ENCODE measurements at places on chromosomes 7 and 10.
A peak's percentile ranks its signal among the peaks of the same experiment; 100 is the strongest.

GRCh38 chr10:80288849-80289248, 609 bp downstream of the MAT1A start:
- no peak for DNase-seq

GRCh38 chr7:47474211-47474936, 107.5 kb downstream of the TNS3 start:
- DNase-seq, result no peak

DNA sequence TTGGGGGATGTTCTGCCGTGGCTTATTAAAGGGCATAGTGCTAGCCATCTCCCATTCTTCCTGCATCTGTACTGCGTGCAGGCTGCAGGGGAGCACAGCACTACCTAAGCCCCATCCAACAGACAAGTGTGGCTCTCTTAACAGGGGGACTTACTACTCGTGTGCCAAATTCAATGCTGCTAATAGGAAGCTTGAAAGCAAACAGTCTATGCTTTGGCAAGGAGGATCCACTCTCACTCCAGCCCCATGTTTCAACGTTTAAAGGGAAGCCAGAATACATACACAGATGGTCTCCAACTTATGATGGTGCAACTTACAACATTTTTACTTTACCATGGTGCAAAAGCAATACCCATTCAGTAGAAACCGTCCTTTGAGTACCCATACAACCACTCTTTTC, 228.0 kb upstream of the C7orf33 start:
- no peak for DNase-seq

GRCh38 chr10:69337296-69338132, 59.2 kb downstream of the HK1 start:
- DNase-seq, result no peak

DNA sequence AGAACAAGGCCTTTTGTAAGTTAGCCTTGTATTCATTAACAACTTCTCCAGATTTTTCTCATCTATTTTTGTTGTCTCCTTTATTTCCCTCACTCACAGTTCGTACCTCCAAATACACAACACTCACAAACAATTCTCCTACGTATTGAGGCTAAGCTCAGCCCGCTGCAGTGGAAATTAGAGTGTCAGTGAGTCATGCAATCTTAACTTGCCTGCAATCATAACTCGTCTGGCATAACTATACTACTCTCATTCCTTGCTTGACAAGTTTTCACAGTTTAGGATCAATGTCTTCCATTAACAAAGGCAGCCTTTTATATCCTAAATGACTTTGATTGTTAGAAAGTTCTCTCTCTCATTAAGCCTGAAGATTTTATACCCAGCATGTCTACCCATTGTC, 23.8 kb downstream of the TMEM196 start:
- no peak for DNase-seq

DNA sequence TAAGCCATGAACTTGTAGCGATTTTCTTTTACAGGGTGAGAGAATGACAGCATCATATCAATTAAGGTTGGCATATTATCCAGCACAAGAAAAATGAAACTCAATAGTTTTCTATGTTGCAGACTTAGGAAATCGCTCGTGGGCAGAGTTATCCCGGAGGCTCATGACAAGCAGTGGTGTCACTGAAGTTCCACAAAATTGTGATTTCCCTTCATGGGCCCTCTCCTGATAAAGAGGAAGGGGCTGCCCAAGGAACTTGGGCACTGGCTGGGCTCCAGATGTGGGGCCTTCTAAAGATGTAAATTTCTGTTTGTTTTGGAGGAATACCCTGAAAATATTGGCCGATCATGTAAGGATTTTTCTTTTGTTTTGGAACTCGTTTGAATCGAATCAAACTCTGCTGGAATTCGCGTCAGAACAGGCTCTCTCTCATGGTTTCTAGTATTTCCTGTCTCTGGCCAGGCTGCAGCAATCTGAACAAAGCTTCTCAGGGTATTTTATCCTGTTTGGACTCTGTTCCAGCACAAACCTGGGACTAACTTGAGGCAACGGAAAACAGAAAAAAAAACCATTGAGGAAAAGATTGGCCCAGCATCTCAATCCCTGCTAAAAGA, 340.6 kb upstream of the NRP1 start:
- DNase-seq, result no peak

- DNase-seq, result no peak
Observed at GRCh38 chr7:33554046-33554445, 351.3 kb upstream of the BMPER start.

- no peak for DNase-seq
Observed at GRCh38 chr7:7176406-7177043, 5.8 kb upstream of the C1GALT1 start.

- no peak for DNase-seq
Observed at GRCh38 chr7:50352282-50352681, 47.8 kb downstream of the IKZF1 start.

GRCh38 chr7:149714910-149715471, 58.4 kb downstream of the ZNF467 start:
- DNase-seq, result no peak

- no peak for DNase-seq
Observed at GRCh38 chr7:24924375-24924774, 55.6 kb downstream of the OSBPL3 start.

DNA sequence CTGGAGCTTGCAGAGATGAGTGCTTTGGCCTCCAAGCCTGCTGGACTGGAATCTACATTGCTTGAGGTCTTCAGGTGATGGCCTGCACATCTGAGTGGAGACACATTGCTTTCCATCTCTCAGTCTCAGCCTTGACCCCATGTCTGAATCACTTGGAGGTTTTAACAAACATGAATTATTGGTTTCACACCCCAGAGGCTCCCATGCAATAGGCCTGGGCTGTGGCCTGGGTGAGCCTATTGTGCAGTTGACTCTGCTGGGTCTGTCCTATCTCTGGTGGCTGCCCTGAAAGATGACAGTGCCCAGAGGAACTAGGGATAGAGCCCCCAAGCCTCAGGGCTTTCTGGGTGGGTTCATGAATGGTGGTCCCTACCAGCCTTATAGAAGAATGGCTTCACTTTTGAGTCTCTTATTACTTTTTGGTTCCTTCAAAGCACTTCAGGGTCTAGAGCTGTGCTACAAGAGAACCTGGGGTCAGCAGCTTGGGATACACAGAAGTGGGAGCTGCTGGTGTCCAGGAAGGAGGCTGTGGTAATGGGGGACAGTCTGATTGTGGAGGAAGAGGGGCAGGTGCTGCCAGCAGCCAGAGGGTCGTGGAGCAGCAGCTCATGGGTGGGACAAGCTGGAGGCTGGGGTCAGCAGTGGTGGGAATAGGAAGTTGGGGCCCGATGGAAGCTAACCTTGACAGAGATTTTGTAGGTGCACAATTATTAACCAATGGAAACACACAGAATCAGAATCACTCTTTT, 5.5 kb downstream of the RAMP3 start:
- no peak for DNase-seq

DNA sequence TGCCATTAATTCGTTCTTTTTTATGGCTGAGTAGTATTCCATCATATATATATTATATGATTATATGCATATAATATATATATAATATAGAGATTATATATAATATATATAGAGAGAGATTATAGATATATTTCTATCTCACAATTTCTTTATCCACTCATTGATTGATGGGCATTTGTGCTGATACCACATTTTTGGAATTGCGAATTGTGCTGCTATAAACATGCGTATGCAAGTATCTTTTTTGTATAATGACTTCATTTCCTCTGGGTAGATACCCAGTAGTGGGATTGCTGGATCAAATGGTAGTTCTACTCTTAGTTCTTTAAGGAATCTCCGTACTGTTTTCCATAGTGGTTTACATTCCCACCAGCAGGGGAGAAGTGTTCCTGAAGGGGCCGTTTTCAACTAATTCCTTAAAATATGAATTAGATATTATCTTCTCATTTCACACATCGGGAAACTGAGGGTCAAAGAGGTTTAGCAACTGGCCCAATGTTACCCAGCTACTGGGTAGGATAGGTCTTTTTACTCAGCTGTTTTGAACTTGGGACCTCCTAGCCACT, 16.5 kb downstream of the NFE2L3 start:
- no peak for DNase-seq

GRCh38 chr10:47402641-47403301, 18.7 kb upstream of the ZNF488 start:
- DNase-seq, result peak; percentile 73

DNA sequence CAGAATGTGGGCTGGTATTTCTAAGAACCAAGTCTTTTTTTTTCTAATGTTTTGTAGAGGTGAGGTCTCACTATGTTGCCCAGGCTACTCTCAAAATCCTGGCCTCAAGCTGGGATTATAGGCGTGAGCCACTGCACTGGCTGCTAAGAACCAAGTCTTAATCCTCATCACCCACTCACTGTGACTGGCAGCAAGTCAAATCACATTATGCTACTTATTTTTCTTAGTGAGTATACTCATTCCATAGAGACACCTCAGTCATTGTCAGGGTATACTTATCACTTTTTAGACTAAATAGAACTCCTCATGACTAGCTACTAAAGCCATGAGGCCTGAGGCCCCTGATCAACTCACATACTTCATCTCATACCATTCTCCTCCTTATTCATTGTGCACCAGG, 116.1 kb downstream of the STRA8 start:
- DNase-seq, result no peak

GRCh38 chr7:10756981-10757380, 216.7 kb upstream of the PHF14 start:
- DNase-seq, result no peak

DNA sequence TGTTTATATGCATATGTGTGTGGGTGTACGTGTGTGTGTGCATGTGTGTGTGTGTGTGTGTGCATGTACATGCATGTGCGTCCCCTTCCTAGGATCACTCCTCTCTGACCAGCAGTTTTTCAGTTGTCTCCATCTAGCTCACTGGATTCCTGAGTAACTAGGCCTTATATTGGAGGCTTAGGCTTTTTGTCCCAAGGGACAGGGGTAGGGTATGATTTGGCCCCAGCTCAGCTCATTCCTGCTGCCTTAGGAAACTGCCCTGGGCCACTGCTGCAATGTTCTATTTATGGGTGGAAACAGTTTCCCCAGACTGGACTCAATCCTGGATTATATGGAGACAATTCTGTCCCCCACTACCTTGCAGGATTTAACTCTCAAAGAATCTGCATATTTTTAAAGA, 68.8 kb upstream of the SDK1 start:
- DNase-seq, result no peak

DNA sequence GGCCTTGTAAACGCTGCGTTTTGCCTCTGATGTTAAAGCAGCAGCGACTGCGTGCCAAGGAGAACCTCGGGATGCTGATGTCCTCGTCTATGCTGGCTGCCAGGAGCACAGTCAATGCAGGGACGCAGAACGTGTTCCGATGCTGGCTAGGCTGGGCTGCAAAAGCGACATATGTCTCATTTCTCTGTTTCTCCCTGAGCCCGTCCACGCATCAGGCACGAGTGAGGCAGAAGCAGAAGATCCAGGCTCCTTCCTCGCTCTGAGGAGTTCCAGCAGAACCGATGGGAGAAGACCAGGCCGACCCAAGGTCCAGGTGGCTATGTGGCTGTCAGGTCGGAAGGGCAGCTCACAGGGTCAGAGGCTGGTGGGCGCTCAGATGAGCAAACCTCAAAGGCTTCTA, 3.7 kb upstream of the FOXL3 start:
- DNase-seq, result no peak

DNA sequence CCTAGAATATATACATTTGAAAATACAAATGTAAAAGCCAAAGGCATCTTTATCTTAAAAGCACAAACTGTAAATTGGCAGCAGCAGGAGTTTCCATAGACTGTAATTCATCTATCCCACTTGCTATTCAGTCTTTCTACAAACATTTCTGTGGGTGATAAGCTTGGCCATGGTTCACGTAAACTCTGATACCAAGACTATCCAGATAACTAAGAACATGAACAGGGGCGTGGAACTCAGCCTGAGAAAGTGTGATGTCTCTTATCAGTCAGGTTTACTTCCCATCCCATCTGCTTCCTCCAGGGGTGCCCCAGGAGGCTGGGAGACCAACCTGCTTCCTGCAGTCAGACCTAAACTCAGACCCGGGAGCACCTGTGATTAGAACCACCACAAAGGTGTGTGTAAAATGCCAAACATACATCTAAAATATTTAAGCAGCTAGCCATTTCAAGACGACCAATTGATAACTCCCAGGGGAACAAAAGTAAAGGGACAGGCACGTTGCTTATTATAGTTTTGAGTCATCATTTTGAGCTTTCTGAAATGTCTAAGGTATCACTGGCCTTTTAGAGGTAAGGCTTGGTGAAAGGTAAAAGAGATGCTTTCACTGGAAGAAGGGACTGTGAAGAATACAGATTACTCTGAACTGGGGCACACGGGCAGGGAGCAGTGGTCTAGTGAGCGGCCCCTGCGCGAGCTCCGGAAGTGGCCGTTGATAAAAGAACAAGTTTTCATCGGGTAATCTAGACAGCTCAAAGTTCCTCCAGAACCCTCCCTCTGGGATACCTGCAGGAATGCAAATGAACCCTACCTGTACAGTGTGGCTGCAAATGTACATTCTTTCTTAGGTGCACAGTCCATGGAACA, 51.5 kb downstream of the RSU1 start:
- no peak for DNase-seq

- no peak for DNase-seq
Observed at GRCh38 chr7:91492773-91493172, 228.5 kb downstream of the FZD1 start.

GRCh38 chr10:122346326-122346950, 28.1 kb upstream of the PLEKHA1 start:
- DNase-seq, result no peak

DNA sequence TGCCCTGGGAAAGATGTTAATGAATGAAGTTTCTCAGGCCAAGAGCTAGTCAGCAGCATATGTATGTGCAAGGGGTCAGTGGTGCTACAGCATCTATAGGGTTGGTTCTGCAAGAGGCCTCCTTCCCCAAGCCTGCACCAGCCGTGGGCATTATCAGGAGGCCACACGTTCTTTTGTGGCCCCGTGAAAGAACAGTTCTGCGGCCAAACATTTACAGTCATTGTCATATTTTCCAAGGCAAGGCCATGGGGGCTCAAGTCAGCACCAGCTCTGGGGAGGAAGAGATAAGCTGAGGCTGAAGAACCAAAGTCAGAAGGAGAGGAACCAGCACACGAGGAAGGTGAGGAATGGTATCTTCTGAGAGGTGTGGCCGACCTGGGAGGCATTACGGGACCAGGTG, 54.4 kb upstream of the TMEM72 start:
- DNase-seq, result no peak

- DNase-seq, result no peak
Observed at GRCh38 chr10:30500534-30500933, 66.5 kb downstream of the MAP3K8 start.

GRCh38 chr7:92359801-92360200, 87.5 kb upstream of the GATAD1 start:
- DNase-seq, result no peak

GRCh38 chr10:124632064-124632531, 112.1 kb downstream of the FAM53B start:
- no peak for DNase-seq

- no peak for DNase-seq
Observed at GRCh38 chr7:134834689-134835462, 55.4 kb downstream of the CALD1 start.

GRCh38 chr7:158121441-158122045, 466.1 kb downstream of the PTPRN2 start:
- no peak for DNase-seq

GRCh38 chr7:140358412-140359051, 39.8 kb downstream of the SLC37A3 start:
- DNase-seq, result no peak

Measured in GOT3 (cell line).